Panc1 (cell line): ENCODE measurements at places on chromosomes 2 and 18. TPM values are rescaled to one million over a fixed set of nuclear protein-coding genes. Genes with fewer than 3 reads are reported as not detected.
A peak's percentile ranks its signal among the peaks of the same experiment; 100 is the strongest.

GRCh38 chr18:55551227-55551626 lies 36.8 kb downstream of the TCF4 start:
- H3K36me3 ChIP-seq = no peaks in the 10 kb centered on the region
- no peaks in the 10 kb centered on the region for H3K27me3 ChIP-seq
- no peak overlapping the region for H3K4me3 ChIP-seq

DNA sequence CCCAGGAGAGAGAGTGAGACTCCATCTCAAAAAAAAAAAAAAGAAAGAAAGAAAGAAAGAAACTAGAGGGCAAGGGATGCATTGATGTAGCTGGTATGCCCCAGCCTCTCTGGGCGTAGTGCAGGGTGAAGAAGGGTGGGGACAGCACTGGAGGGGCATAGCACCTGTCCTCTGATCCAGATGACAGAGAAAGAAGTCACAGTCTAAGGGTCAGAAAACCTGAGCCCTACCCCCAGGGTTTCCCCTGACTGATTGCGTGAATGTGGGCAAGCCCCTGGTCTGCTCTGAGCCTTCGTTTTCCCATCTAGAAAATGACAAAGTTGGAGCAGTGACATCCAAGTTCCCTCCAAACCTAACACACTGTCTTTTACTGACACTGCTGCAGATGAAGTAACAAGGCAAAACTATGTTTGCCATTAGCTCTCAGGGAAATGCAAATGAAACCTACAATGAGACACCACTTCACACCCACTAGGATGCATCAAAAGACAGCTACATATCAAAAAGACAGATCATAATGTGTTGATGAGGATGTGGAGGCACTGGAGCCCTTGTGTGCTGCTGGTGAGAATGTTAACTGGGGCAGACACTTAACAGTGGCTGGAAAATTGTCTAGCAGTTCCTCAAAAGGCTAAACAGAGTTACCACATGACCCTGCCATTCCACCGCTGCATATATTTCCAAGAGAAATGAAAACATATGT lies 19.5 kb upstream of the YWHAQ start:
- peaks cover 51% of the 10 kb centered on the region for H3K4me1 ChIP-seq
- H3K4me3 ChIP-seq = no peak overlapping the region
- no peak overlapping the region; the same call in 1 of the 2 replicates for H3K27ac ChIP-seq
- no peak for DNase-seq
- H3K27me3 ChIP-seq = no peaks in the 10 kb centered on the region

- H3K36me3 ChIP-seq = no peaks in the 10 kb centered on the region
- H3K4me1 ChIP-seq = no peaks in the 10 kb centered on the region
- DNase-seq = no peak
Measured at GRCh38 chr2:7594211-7594610, 677.0 kb downstream of the RNF144A start.

GRCh38 chr2:176095421-176095820 lies 2.9 kb downstream of the HOXD13 start:
- no peak overlapping the region for H3K27ac ChIP-seq
- H3K4me3 ChIP-seq = no peak overlapping the region

GRCh38 chr2:25856377-25856776 lies 21.9 kb downstream of the ASXL2 start:
- no peak overlapping the region for H3K27ac ChIP-seq
- DNase-seq = no peak
- H3K27me3 ChIP-seq = no peaks in the 10 kb centered on the region
- H3K36me3 ChIP-seq = no peaks in the 10 kb centered on the region

- no peak for DNase-seq
- H3K4me3 ChIP-seq = no peak overlapping the region
- H3K36me3 ChIP-seq = no peaks in the 10 kb centered on the region
- no peaks in the 10 kb centered on the region for H3K4me1 ChIP-seq
- H3K27ac ChIP-seq = no peak overlapping the region
- no peaks in the 10 kb centered on the region for H3K27me3 ChIP-seq
Measured at GRCh38 chr18:76434452-76434851, 60.6 kb downstream of the ZNF516 start.

DNA sequence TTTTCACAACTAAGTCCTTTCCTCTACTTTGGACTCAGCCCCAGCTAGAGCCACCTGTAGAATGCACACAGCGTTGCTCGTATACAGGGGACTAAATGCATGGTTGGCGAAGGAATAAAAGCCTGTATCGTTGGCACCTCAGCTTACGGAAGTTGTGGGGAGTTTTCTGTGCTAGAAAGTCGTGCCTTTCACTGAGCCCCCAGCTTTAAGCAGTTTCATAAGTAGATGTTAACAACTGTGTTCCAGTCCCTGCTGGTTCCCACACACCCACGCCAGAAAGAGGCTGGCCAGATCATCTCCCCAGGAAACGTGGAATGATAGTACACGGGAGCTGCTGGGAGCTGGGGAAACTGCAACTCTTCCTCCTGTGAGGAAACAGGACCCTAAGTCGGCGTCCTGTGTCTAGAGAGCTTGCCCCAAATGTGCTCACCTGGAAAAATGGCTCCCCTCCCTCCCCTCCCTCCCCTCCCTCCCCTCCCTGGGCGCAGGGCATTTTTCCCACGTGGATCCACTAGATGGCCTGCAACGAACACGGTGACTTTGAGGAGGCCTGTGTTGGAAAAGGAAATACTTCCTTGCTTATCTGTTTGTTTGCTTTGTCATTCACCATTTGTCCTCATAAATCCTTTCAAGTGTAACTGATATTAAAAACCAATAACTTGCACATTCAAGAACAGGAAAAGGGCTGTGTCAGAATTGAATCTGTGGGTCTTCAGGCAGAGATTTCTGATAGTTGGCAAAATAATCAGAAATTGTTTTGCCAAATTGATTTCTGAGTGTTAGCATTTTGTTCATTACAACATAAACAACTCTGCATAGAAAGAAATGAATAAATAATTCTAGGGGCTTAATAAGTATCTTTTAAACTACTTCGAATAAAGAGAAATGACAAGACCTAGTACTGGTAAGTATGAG lies 43.9 kb upstream of the RFX8 start:
- H3K27ac ChIP-seq = no peak overlapping the region
- no peaks in the 10 kb centered on the region for H3K27me3 ChIP-seq
- DNase-seq = no peak
- H3K4me3 ChIP-seq = no peak overlapping the region
- no peaks in the 10 kb centered on the region for H3K36me3 ChIP-seq

- H3K4me3 ChIP-seq = no peak overlapping the region
- H3K4me1 ChIP-seq = peaks cover 51% of the 10 kb centered on the region
- peak overlapping the region; percentile 72 for H3K27ac ChIP-seq
- DNase-seq = no peak
- no peaks in the 10 kb centered on the region for H3K36me3 ChIP-seq
Measured at GRCh38 chr18:9749611-9750010, 41.5 kb downstream of the RAB31 start.

The ABCG5 gene
- 0.05 TPM for total RNA-seq

The ELOA2 gene
- not detected for total RNA-seq

The PLA2R1 gene
- 5.7 TPM for total RNA-seq

DNA sequence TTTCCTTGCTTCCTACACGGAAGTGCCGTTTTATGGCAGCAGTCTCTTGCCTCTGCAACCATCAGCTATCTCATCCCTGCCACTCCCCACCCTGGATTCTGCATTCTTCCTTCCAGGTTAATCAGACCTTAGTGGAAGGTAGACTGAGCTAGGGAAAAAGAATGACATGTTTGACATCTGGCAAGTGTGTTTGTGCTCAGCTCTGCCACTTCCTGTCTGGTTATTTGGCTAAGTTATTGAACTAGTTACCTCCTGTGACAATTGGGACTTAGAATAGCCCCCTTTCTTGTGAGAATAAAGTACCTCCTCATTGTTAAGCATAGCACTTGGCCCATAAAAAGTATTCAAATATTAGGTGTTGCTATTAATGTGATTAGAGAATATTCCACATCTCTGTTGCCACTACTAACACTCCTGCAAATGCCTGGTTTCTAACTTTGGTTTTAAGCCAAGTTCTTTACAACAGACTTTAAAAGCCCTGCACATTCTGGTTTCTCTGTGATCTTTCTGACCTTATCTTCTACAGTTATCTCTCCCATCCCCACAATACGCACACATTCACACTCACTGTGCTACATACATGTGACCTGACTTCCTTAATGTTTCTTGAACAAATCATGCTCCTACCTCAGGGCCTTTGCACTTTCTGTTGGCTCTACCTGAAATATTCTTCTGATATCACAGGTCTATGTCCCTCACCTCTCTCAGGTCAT lies 10.8 kb upstream of the MAPRE2 start:
- no peak overlapping the region for H3K27ac ChIP-seq
- no peak overlapping the region for H3K4me3 ChIP-seq
- H3K4me1 ChIP-seq = no peaks in the 10 kb centered on the region
- H3K27me3 ChIP-seq = no peaks in the 10 kb centered on the region
- H3K36me3 ChIP-seq = no peaks in the 10 kb centered on the region

The LHCGR gene
- total RNA-seq = not detected

DNA sequence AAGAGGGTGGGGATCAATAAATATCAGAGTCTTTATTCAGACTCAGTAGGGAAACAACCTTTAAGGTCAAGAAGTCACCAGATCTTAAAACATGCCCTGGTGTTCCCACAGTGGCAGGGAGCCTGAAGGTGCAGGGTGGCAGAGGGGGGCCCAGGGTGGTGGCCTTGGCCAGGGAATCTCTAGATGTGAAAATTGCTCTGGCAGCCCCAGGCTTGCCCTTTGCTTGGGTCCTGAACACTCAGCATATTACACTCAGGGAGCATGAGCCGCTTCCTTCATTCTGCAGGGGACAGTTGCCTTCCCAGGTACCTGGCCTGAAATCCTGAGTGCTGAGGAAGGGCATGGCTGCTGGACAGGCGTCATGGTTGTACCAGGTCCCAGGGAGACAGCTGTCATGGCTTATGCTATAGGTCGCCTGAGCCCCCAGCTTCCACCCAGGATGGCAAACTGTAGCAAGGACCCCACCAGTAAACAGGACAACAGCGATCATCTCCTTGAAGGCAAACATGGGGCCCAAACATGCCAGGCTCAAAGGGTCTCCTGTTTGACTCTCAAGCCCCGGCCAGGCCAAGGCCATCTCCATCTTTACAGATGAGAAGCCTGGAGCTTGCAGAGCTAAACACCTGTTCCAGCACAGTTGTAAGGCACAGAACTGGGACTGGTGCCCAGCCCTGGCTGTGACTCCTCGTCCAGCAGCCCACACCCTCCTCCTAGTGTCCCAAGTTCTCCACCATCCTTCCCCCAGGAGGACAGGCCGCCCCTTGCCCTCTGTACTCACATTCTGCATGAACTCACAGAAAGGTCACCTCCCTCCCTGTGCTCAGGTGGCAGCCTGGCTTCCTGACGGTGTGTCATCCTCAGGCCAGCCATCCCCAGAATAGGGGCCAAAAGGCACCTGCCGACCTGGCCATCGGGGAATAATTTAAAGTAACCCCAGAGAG lies 14.6 kb downstream of the ABCG8 start:
- H3K4me1 ChIP-seq = peaks cover under 1% of the 10 kb centered on the region
- no peaks in the 10 kb centered on the region for H3K36me3 ChIP-seq
- no peak overlapping the region for H3K27ac ChIP-seq
- no peak for DNase-seq

The CASP10 gene
- 0.87 TPM for total RNA-seq

DNA sequence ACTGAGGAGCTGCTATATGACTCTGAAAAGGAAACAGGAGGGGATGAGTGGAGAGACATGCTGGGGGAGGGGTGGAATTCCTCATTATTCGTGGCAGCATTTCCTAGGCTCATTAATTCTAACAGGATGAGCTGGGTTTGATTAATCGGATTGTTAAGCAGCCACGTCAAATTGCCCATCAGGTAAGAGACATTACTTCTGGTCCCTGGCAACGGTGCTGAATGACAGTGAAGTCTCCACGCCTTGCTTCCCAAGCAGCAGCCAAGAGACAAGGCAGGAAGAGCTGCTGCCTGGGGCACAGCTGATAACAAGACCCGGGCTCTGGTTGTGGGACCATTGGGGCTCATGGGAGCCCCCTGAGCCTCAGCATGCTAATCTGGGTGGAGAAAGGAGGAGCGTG lies 86.6 kb downstream of the MARCHF4 start:
- no peak for DNase-seq
- no peaks in the 10 kb centered on the region for H3K4me1 ChIP-seq
- no peak overlapping the region for H3K4me3 ChIP-seq
- no peaks in the 10 kb centered on the region for H3K27me3 ChIP-seq
- H3K36me3 ChIP-seq = no peaks in the 10 kb centered on the region

- no peaks in the 10 kb centered on the region; the same call in 1 of the 2 replicates for H3K4me1 ChIP-seq
- no peaks in the 10 kb centered on the region for H3K36me3 ChIP-seq
- no peak overlapping the region for H3K4me3 ChIP-seq
- H3K27ac ChIP-seq = no peak overlapping the region
Measured at GRCh38 chr2:105787376-105788318, 42.9 kb downstream of the NCK2 start.

The L3MBTL4 gene
- total RNA-seq = 0.87 TPM

The REG3A gene
- total RNA-seq = not detected

DNA sequence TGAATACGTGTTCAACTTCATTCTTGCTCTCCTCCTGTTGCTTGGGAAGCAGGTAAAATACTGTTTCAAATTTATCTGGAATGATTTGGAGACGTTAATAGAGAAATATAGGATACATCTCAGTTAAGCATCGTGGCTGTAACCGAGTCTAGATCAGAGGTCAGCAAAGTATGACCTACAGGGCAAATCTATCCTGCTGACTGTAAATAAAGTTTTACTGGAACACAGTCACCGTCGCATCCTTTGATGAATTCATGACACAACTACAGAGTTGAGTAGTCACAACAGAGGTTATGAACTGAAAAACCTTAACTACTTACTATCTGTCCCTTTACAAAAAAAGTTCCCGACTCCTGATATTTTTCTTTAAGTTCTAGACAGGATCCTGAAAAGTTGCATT lies 86.6 kb downstream of the SP100 start:
- no peaks in the 10 kb centered on the region for H3K36me3 ChIP-seq
- no peak for DNase-seq
- H3K4me1 ChIP-seq = no peaks in the 10 kb centered on the region
- no peak overlapping the region for H3K4me3 ChIP-seq
- no peak overlapping the region for H3K27ac ChIP-seq
- H3K27me3 ChIP-seq = no peaks in the 10 kb centered on the region
